ENCODE measurements at places on chromosomes 13 and 19. TPM values are rescaled to one million over a fixed set of nuclear protein-coding genes. Genes with fewer than 3 reads are reported as not detected.

The TMEM255B gene
- total RNA-seq: 1.1 TPM

The IL12RB1 gene
- total RNA-seq: not detected

The SIGLEC12 gene
- total RNA-seq: not detected

The ZNF223 gene
- 2.8 TPM for total RNA-seq

The RPS5 gene
- total RNA-seq: 2,348 TPM

The GPC5 gene
- total RNA-seq: not detected

The ZNF71 gene
- total RNA-seq: 12.6 TPM

The OR7C1 gene
- total RNA-seq: not detected

The IL4I1 gene
- total RNA-seq: 0.88 TPM

The GRIK5 gene
- 1.0 TPM for total RNA-seq

The SYCN gene
- not detected for total RNA-seq

The EEF2 gene
- 1,072 TPM for total RNA-seq

The KLK2 gene
- total RNA-seq: not detected

The CCNA1 gene
- 0.29 TPM for total RNA-seq

The NLRP9 gene
- total RNA-seq: not detected

The SLC25A41 gene
- 0.18 TPM for total RNA-seq

The ZNF529 gene
- 2.4 TPM for total RNA-seq

The ITM2B gene
- 160 TPM for total RNA-seq

The NOTCH3 gene
- 8.7 TPM for total RNA-seq

The ZNF430 gene
- 1.8 TPM for total RNA-seq

The FAM216B gene
- not detected for total RNA-seq

The UBL5 gene
- 449 TPM for total RNA-seq

The CLEC4M gene
- total RNA-seq: not detected

The SYNE4 gene
- 0.24 TPM for total RNA-seq

The CDX2 gene
- total RNA-seq: 0.56 TPM

The LAIR2 gene
- not detected for total RNA-seq

The SHISA2 gene
- total RNA-seq: not detected

The EPS8L1 gene
- 6.8 TPM for total RNA-seq

The KRTDAP gene
- not detected for total RNA-seq

The INAFM1 gene
- total RNA-seq: 10.8 TPM

The COL5A3 gene
- total RNA-seq: 3.6 TPM

The LILRA1 gene
- total RNA-seq: not detected

The FGF22 gene
- 0.87 TPM for total RNA-seq

The EFNA2 gene
- 2.9 TPM for total RNA-seq

The C1QTNF9 gene
- not detected for total RNA-seq

The ADGRE1 gene
- 5.4 TPM for total RNA-seq

The PSG5 gene
- 0.58 TPM for total RNA-seq

The NRTN gene
- total RNA-seq: 1.6 TPM

The SIGLEC10 gene
- not detected for total RNA-seq

Measured in A549 treated with ZK216348 at 1 μM for 4 hours (cell line).